ENCODE measurements at places on chromosomes 3 and 15.

GRCh38 chr3:182568876-182569275 is 224.4 kb upstream of the ATP11B start:
- no peak overlapping the region for H3K27ac ChIP-seq
- no peaks in the 10 kb centered on the region for H3K36me3 ChIP-seq
- no peak for DNase-seq
- no peaks in the 10 kb centered on the region for H3K27me3 ChIP-seq
- no peak overlapping the region for H3K4me3 ChIP-seq

GRCh38 chr3:169215461-169216352 is 447.8 kb downstream of the MECOM start:
- H3K4me3 ChIP-seq: no peak overlapping the region
- no peaks in the 10 kb centered on the region for H3K36me3 ChIP-seq
- no peaks in the 10 kb centered on the region for H3K27me3 ChIP-seq
- no peak for DNase-seq
- no peaks in the 10 kb centered on the region for H3K4me1 ChIP-seq

DNA sequence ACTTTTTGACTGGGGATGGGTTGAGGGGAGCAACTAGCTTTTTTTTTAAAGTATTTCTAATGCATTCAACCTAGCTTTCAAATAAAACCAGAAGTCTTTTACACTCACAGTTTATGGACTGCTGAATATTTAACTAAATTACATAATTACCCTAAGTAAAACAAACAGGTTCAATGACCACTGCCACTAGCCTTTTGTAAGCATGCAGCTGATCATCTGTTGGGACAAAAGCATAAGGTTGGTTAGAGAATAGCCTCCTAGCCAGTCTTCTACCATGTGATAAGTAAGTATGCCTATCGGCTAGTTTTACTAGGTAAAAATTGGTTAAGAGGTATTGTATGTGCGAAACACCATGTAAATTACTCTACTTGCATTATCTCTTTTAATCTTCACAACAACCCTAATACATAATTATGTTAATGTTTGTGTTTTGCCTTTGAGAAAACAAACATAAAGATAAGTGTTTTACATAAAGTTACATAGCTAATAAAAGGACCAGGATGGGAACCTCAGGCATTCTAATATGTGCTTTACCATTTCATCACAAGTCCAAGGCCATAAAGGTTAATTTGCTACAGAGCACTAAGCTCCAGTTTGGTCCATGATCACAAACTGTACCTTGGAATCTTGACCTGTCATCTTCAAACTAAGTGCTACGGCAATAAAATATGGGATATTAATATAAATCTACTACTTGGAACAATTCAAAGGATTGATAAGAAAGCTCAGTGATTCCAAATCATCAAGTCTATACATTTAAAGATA is 13.2 kb downstream of the PFN2 start:
- H3K4me3 ChIP-seq: no peak overlapping the region
- H3K4me1 ChIP-seq: peaks cover 14% of the 10 kb centered on the region
- DNase-seq: no peak
- peaks cover 7% of the 10 kb centered on the region for H3K36me3 ChIP-seq

DNA sequence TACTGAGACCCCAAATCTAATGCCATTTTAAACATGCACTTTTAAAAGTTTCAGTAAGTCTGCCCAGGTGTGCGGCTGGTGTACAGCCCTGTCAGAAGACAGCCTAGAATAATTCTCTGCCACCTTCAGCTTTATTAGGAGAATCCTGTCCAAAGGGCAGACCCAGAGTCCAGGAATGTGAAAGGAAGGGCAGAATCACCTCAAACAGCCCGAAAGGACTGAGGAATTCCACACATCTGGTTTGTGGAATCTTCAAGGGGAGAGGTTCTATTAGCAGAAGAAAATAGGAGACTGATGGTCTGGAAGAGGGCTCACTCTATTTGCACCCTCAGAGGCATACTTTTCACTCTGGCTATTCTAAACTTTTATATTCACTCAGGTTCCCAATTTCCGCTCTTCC is 46.6 kb downstream of the TYRO3 start:
- no peak overlapping the region for H3K27ac ChIP-seq
- H3K4me1 ChIP-seq: peaks cover 33% of the 10 kb centered on the region
- no peak overlapping the region for H3K4me3 ChIP-seq
- no peaks in the 10 kb centered on the region for H3K36me3 ChIP-seq
- peak; percentile 42 for DNase-seq

GRCh38 chr15:73940061-73940981 is 14.1 kb downstream of the LOXL1 start:
- H3K27me3 ChIP-seq: peaks cover 6% of the 10 kb centered on the region
- H3K4me3 ChIP-seq: no peak overlapping the region
- no peak overlapping the region for H3K27ac ChIP-seq

- H3K36me3 ChIP-seq: peaks cover 2% of the 10 kb centered on the region
- no peak for DNase-seq
- H3K4me3 ChIP-seq: no peak overlapping the region
- no peak overlapping the region for H3K27ac ChIP-seq
- no peaks in the 10 kb centered on the region for H3K4me1 ChIP-seq
These were observed 199.8 kb downstream of the XXYLT1 start for GRCh38 chr3:195071011-195071728.

- H3K27me3 ChIP-seq: no peaks in the 10 kb centered on the region
- no peak overlapping the region for H3K4me3 ChIP-seq
- no peak overlapping the region for H3K27ac ChIP-seq
- H3K4me1 ChIP-seq: peaks cover 26% of the 10 kb centered on the region
These were observed 101.8 kb downstream of the STT3B start for GRCh38 chr3:31634476-31634875.

GRCh38 chr15:48416301-48416700 is 85.1 kb downstream of the DUT start:
- H3K4me1 ChIP-seq: peaks cover 14% of the 10 kb centered on the region
- H3K27me3 ChIP-seq: no peaks in the 10 kb centered on the region
- H3K36me3 ChIP-seq: no peaks in the 10 kb centered on the region

DNA sequence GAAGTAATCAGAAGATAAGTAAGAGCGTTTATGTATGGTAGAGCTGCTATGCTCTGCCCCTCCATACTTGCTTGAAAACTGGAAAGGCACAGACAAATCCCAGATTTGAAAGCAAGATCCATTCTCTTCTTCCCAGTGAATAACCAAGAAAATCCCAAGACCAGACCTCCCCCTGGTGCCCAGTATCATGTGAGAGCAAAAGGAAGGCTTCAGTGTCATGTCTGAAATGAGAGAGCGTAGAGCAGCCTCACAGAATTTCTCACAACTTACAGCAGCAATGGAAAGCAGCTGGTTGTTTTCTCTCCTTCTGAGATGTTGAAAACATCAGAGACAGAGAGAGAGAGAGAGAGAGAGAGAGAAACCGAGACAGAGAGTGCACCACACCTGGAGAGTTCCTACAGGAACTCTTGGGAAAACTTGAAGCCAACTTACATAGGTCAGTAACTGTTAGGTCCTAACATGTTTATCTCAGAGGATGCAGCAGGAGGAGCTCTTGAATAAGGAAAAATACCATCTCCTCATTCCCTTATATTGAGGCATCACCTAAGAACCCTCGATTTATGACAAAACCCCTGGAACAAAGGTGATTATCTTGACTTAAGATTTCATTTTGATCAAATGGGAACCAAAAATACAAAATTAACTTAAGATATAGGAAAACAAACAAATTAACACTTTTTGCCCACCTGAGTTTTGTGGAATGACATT is 273.3 kb downstream of the NSUN3 start:
- H3K4me1 ChIP-seq: no peaks in the 10 kb centered on the region
- H3K36me3 ChIP-seq: no peaks in the 10 kb centered on the region
- H3K27me3 ChIP-seq: no peaks in the 10 kb centered on the region
- H3K4me3 ChIP-seq: no peak overlapping the region

All from HepG2 (cell line).